Omental fat pad (tissue), 4 donors: ENCODE measurements at places on chromosomes 13 and 19. TPM values are rescaled to one million over a fixed set of nuclear protein-coding genes. Genes with fewer than 3 reads are reported as not detected.

The LIN37 gene
- 16.6 TPM for total RNA-seq

- DNase-seq = no peak
Measured at GRCh38 chr19:47540748-47541147, 25.9 kb upstream of the NAPA start.

DNA sequence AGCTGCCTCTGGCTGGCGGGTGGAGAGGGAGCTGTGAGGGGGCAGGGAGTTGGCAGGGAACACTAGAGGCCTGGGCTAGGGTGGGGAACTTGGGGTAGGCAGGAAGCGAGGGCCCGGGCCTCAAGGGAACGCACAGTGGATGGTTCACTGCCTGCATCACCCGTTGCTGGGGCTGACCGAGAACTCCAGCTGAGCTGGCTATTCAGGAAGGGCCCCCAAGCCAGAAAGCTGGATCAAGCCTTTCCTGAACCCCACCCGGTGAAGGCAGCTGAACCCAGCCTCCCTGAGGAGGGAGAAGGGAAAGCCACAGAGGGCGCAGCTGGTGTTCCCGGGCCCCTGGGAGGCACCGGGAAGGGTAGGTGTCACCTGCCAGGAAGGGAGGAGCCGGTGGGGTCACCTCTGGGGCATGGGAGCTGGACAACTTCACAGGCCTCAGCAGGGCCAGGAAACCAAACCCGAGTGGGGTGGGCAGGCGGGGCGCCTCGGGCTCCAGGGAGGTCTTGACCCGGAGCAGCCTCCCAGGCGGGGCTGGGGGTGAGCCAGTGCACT lies 13.9 kb downstream of the PALM start:
- DNase-seq = no peak

The SAMD1 gene
- total RNA-seq = 9.9 TPM

DNA sequence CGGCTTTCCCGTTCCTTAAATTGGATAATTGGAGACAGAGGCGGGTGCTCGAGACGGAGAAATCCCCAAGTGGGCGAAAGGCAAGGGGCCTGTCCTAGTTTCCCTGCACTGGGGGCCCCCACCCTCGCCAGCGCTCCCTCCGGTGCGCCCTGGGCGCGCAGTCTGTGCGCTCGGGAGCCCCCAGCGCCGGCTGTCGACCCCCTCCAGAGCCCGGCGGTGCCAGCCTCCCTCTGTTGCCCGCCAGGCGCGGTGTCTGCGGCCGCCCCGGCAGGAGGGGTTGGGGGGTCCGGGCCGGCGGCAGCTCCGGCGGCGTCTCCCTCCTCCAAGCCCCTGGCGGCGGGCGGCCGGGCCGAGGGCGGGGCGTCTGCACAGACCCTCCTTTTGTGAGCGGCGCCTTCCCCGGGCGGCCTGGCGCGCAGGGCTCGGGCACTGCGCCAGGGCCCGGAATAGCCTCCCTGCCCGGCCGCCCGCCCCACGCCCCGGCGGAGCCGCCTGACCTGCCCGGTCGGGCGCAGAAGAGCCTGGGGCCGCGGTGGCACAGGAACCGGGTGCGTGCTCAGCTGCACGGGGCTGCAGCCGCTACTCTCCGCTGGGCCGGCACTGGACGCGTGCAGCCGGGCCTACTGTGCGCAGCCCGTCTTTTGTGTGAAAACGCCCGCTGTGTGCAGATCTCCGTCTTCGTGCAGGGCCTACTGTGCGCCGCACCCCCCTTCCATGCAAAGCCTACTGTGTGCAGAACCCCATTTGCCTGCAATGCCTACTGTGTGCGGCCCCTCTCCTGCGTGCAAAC lies 13.2 kb downstream of the GADD45B start:
- no peak for DNase-seq

DNA sequence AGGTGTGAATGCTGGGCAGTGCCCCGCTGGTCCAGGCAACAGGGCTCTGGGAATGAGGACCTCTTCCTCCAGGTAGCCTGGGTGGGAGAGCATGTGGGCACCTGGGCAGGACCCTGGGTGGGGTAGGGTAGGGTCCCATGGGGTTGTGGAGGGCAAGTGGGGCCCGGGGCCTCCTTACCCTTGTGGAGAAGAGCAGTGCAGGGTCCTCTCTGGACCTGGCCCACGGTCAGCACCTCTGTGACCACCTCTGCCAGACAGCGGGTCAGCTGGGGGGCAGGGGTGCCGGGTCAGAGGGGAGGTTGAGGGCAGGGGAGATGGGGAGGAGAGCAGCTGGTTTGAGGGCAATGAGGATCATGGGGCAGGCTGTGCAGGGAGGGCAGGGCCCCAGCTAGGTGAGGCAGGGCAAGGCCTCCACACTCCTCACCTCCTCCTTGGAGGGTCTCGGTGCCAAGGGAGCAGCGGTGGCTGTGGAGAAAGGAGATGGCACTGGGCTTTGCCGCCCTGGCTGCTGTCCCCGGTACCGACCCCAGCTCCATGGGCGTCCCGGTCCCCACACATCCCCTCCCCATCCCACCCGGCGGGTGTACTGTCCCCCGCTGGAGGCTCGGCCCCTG lies 491 bp downstream of the CCER2 start:
- no peak for DNase-seq

GRCh38 chr13:59477011-59477410 lies 686.7 kb downstream of the DIAPH3 start:
- DNase-seq = no peak

DNA sequence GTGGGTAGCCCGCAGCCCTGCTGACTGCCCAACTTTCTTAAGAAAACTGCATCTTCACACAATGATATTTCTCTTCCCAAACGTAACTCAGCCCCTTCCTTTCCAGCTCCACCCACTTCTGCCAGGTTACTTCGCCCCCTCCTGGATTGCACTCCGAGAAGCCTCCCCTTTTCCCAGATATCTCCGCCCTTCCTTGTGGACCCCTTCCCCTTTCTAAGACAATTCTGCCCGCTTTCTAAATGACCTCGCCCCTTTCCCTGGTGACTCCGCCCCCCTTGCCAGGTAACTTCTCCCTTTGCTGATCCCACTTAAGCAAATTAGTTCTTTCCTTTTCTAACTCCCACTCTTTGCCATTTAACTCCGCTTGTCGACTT lies 2.6 kb downstream of the VSIG10L start:
- DNase-seq = no peak

GRCh38 chr13:40422588-40423235 lies 243.7 kb downstream of the FOXO1 start:
- no peak for DNase-seq

DNA sequence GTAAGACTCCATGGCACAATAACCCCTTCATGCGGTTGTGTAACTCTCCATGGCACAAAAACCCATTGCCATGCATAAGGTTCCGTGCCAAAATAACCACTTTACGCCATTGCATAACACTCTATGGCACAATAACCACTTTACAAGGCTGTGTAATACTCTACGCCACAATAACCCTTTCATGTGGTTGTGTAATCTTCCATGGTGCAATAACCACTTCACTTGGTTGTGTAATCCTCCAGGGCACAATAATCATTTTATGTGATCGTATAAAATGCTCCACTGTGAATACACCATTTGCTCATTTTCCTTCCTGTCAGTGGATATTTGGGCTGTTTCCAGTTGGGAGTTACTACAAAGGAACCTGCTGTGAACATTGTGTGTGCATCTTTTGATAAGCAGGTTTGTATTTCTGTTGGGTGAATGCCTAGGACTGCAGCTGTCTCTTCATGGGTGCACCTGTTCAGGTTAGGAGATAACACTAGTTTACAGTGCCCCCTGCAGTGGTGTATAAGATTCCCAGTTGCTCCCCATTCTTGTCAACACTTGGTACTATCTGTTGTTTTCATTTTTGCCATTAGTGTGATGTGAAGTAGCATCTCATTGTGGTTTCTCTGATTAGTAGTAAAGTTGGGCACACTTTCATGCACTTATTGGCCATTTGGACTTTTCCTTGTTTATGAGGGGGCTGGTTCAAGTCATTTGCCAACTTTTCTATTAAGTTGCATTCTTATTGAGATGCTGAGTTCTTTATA lies 21.1 kb upstream of the ZSCAN18 start:
- no peak for DNase-seq

GRCh38 chr19:24029941-24030636 lies 56.9 kb upstream of the ZNF254 start:
- no peak for DNase-seq

DNA sequence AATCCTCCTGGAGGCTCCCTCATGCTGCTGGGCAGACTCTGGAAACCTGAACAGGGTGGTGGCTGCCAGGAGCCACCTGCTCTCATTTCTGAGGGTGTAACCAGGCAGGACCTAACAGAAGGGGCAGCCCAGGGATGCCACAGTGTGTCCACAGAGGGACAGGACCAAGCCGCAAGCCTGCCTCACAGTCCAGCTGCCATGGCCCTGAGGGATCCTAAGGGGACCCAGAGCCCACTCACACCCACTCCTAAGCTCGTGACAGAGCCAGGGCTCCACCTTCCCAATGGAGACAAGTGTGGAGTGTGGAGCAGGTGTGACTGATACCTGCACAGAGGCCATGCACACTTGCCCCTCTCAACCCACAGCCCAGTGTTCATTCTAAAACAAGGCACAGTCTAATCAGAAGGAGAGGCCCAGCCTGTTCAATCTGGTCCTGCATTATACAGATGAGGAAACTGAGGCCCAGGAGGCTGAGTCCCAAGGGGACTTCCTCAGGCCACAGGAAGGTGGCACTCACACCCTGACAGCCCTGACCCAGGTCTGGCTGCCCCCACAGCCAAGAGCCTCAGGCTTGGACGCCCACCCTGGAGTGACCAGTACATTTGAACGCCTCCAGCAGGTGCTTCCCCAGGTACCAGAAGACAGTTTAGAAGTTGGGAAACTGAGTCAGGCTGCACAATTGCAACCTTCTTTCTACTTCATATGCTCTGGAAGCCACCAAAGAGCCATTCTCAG lies 220.1 kb downstream of the TUBA3C start:
- no peak for DNase-seq

- no peak for DNase-seq
Measured at GRCh38 chr13:112705286-112705685, 15.4 kb downstream of the ATP11A start.

The KIR3DL2 gene
- total RNA-seq = 0.38 TPM

GRCh38 chr19:907183-907853 lies 5.7 kb downstream of the R3HDM4 start:
- DNase-seq = no peak

DNA sequence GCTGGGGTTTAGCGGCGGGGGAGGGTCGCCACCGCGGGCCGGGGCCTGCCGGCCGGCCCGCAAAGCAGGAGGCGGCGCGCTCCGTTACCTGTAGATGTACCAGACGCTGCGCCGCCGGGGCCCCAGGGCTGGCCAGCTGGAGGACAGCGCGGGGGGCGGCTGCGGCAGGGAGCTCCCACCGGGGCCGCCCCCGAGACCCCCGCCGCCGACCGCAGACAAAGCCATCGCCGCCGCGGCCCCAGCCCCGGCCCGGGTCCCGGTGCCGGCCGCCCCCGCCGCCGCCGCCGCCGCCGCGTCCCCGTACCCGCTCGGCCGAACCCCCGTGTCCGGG lies 24.8 kb downstream of the SHANK1 start:
- DNase-seq = no peak

The SYNE4 gene
- total RNA-seq = 0.50 TPM

GRCh38 chr13:96238861-96239260 lies 149.0 kb downstream of the HS6ST3 start:
- DNase-seq = no peak

- no peak for DNase-seq
Measured at GRCh38 chr13:111629926-111630325, 309.5 kb downstream of the TEX29 start.

The PSG2 gene
- total RNA-seq = not detected

- DNase-seq = no peak
Measured at GRCh38 chr13:113552079-113552478, 32.5 kb upstream of the TFDP1 start.

DNA sequence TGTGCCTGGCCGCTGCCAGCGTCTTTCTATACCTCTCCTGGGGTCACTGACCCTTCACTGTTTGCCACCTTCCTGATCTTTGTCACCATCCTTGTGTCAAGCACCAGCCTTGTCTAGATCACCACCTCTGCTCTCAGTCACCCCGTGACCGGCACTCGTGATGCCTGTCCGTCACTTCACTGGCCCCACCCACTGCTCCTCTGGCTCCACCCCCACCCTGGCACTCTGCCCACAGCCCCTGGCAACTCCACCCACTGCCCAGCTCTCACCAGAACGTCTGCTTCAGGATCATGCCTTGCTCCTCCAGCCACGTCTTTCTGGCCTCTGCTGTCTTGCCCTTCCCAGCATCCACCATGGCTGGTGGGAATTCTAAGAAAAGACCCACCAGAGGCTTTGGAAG lies 24.8 kb upstream of the PLA2G4C start:
- no peak for DNase-seq
